ENCODE measurements at places on chromosomes 1 and 21.

- DNase-seq = no peak
Measured at GRCh38 chr1:54865238-54866073, 21.5 kb downstream of the DHCR24 start.

DNA sequence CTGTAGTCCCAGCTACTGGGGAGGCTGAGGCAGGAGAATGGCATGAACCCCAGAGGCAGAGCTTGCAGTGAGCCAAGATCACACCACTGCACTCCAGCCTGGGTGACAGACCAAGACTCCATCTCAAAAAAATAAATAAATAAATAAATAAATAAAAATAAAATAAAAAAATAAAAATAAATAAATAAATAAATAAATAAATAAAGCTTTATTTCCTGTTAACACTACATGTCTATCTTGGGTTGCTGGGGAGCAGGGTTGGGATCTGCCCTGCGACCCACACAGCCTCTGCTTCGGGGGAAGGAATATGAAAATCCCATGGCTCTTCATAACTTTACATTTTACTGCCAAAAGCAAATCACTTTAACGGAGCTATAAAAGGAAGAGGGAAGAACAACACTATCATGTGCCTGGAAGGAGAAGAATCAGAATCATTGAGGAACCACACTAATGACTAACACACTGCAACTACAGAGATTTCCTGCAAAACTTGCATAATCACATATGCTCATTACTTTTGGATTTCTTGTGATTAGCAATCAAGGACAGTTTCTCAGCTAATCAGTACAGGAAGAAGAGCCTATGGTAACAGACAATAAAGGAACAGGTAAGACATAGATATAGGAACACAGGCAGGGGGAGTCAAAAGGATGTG lies 72.8 kb upstream of the CD55 start:
- DNase-seq = no peak

DNA sequence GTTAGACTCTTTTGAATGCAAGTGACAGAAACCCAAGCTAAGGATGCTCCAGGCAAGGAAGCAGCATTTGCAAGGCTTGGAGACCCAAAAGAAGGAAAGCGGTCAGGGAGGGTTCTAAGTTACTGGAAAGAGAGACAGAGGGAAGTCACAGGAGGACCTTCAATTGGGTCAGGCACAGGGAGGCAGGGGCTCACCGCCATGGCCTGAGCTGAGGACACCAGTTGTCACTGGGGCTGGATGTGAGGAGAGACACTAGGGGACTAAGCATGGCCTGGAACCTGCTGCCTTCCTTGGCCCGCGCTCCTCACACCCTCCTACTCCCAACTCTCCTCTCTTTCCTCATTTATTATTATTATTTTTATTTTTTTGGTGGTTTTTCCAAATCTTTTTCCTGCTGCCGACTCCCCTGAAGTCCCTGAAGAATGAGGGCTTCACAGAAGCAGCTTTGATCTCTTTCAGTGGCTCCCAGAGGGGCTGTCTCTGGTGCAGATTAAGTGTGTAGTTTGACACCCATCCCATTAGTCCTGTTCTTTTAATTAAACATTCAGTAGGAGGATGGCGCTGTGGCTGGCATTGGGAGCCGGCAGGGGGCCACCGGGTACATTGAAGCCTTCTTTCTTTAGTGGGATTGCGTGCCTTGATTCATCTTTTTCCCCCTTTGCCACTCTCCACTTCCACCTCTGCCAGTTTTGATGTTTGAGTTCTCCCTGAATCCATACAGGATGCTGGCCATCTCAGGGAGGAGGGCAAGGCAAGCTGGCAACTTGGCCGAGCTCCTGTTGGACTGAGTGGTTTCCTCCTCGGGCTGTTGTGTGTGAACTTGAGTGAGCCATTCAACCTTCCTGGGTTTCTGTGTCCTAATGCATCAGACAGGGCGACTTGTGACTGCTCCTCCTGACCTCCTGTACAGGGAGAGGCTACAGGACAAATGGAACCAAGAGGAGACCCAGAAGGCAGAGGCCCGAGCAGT lies 59.3 kb downstream of the MDM4 start:
- DNase-seq = no peak

DNA sequence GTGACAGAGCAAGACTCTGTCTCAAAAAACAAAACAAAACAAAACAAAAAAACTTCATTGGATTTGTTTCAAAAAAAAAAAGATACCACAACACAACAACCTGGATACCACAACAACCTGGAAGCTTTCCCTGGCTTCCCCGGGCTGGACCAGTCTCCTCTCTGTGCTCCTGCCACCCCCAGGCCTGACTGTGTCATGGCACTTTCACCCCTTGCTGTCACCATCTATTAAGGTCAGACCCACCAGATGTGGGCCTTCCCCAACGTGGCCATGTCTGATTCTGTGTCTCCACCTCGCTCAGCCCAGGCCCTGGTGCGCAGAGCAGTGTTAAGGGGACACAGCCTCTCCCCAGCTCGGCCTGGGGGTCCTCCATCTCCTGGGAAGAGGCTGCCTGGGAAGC lies 28.3 kb upstream of the ACOT11 start:
- no peak for DNase-seq

DNA sequence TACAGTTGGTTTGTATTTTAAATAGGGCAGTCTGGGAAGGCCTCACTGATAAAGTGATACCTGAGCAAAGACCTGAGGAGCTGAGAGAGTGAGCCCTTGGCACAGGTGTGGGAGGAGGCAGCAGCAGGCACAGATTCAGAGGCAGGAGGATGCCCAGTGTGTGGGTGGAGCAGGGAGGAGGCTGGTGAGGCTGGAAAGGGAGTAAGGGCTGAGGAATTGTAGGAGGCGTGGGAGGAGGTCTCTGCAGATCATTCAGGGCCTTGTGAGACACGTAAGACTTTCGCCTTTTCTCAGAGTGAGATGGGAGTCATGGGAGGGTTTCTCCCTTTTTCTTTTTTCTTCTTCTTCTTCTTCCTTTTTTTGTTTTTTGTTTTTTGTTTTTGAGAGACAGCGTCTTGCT lies 58.0 kb downstream of the RGL1 start:
- no peak for DNase-seq

- DNase-seq = no peak
Measured at GRCh38 chr1:55311057-55311641, 96.0 kb upstream of the USP24 start.

DNA sequence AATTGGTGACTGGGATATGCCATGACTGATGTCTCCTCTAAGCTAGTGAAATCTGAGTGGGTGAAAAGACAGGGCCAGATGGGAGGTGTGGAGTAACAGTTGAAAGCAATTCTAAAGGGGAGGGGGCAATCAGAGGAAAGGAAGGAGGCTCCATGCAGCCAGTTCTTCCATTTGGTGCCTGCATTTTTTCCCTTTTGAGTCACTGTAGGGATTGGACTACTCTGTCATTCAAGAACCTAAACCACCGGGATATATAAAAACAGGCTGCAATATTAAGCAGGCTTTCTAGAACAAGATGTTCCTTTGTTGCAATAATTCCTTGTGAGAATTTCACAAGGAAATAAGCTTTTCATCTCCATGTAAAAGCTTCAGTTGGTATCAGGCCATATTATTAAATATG lies 18.3 kb downstream of the CLIC6 start:
- DNase-seq = no peak

DNA sequence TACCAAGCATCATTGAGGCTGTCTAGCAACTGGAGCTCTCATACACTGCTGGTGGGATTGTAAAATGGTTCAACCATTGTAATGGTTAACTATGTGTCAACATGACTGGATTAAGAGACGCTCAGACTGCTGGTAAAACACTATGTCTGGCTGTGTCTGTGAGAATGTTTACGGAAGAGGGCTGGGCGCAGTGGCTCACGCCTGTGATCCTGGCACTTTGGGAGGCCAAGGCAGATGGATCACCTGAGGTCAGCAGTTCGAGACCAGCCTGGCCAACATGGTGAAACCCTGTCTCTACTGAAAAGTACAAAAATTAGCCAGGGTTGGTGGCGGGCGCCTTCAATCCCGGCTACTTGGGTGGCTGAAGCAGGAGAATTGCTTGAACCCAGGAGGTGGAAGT lies 4.8 kb upstream of the FCRLA start:
- no peak for DNase-seq

DNA sequence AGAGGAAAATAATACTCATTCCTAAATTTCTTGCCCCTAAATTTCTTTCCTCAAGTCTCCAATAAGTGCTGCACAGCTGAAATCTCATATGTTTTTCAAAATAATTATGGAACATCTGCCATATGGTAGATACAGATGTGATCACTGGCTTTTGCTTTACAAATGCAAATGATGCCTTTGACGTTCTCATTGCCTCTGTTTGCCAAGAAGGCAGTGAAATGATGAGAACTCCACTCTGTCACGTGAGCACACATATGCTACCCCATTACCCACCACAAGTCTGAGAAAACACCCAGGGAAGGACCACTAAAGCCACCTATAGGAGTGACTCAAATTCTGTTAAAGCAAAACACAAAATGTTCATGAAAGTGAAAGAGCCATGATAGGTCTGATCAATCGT lies 43.9 kb downstream of the DSCAM start:
- DNase-seq = no peak

GRCh38 chr1:26986658-26987057 lies 6.8 kb upstream of the TRNP1 start:
- DNase-seq = no peak

- no peak for DNase-seq
Measured at GRCh38 chr1:196584696-196585095, 23.5 kb downstream of the KCNT2 start.
